ENCODE measurements at places on chromosomes 16 and 17.

DNA sequence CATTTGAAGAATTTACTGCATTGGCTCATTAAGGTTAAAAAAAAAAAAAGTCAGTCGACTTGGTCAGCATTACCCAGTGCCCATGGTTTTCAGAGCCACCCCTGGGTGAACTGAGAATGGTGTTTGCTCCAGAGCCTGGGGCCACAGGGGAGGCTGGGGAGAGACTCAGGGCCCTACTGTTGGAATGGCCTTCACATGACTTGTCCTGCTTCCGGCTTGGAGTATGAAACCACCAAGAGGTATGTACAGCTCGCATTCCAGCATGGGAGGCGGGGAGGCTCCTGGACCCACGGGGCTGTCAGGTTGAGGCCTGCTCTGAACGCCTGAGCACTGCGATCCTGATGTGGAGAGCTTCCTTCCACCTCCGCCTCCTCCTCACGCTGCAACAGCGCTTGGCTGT lies 36.8 kb downstream of the MSI2 start:
- no peak for DNase-seq

- DNase-seq = peak; percentile 69
These were observed 22.1 kb downstream of the TRIM25 start for GRCh38 chr17:56891751-56892150.

DNA sequence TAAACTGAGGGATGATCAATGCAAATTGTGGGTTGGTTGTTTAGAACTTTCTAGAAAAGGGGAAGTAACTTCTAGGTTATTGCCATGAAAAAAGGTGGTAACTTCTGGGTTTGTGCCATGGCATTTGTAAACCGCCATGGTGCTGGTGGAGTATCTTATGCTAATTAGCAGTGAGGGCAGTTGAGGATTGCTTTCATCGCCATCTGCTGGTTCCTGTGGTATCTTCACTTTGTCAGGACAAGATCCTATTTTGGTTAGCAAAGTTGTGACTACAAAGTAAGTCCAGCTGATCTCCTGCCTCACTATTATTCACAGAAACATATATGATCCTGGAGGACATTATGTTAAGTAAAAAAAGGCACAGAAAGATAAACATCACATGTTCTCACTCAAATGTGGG lies 1332.3 kb downstream of the CDH11 start:
- no peak for DNase-seq

GRCh38 chr17:65054602-65055001 lies 1.9 kb downstream of the GNA13 start:
- DNase-seq = no peak

GRCh38 chr16:82864332-82865040 lies 237.7 kb downstream of the CDH13 start:
- no peak for DNase-seq

DNA sequence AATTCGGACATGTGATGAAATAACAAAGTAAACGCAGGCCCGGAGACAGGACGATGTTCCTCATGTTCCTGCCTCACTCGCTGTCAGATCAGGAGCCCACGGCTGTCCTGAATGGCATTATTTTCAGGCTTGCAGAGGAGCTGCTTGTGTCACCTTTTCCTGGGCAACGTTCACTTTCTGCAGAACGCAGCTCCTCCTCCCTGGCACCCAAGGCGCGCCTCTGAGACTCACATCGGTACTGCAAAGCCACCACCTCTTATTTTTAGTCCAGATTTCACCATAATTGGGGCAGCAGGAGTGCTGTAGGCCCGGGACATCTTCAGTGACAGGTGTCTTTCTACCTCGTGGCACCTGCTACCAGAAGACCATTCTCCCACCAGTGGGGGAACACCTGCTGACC lies 8.0 kb upstream of the C16orf96 start:
- DNase-seq = no peak

DNA sequence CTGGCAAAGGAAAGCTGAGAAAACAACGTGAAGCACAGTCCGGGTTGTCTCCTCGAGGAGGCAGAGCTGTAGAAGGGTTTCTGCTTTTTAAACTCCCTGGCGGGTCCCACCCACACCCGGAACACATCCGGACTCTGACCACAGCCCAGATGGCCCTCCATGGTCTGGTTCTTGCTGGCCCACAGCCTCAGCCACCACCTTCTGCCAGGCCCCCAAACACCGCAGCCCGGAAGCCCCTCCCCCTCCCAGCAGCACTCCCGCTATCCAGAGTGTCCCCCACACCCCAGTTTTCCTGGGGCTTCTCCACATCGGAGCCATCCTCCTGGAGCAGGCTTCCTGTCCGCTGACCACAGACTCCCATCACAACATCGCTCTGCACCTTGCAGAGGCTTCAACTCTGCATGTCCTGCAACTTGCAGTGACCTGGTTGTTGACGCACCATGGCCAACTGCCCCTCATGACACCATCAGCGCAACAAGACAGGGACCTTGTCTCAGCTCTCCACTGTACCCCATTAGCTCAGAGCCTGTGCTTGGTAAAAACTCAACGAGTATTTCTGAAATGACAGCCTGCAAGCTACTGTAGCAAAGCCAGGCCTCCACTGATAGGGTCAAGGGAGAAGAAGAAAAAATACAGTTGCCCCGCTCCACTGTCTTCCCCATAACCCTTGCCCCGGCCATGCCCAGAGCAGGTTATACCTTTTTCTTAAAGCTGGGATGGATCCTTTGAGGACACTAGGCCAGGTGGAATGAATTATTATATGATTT lies 129.8 kb downstream of the C16orf78 start:
- no peak for DNase-seq

- peak; percentile 57 for DNase-seq
These were observed 27.3 kb downstream of the SLFN11 start for GRCh38 chr17:35345926-35346771.

GRCh38 chr17:82043507-82043906 lies 6.0 kb upstream of the DCXR start:
- DNase-seq = no peak

DNA sequence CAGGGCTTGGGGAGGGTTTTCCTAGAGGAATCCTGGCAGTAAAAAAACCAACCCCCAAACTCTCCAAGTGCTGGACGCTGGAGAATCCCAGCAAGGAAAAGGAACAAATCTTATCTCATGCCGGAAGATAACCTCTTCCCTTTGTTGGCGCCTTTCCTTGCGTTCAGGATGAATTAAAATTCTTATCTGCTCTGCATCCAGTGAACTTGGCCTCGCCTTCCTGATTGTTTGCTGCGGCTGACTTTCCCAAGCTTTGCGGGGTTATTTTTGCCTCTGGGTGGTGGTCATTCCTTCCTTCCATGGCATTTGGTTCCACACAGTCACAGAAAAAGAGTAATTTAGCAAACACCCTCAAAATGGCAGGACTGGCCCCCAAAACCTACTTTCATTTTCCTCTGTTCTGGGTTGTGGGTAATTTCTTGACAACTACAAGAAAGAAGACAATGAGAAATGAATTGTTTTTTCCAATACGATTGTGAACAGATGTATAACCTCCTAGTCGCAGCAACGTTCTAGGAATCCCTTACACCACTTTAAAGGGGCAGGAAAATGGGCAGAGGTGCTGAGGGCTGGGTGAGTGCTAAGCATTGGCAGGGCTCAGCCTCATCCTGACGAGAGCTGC lies 77.8 kb downstream of the MRC2 start:
- DNase-seq = no peak

GRCh38 chr17:81891303-81891552 lies 158 bp downstream of the ALYREF start:
- DNase-seq = no peak

- peak; percentile 43 for DNase-seq
These were observed 46.8 kb downstream of the HIC1 start for GRCh38 chr17:2101448-2102257.

DNA sequence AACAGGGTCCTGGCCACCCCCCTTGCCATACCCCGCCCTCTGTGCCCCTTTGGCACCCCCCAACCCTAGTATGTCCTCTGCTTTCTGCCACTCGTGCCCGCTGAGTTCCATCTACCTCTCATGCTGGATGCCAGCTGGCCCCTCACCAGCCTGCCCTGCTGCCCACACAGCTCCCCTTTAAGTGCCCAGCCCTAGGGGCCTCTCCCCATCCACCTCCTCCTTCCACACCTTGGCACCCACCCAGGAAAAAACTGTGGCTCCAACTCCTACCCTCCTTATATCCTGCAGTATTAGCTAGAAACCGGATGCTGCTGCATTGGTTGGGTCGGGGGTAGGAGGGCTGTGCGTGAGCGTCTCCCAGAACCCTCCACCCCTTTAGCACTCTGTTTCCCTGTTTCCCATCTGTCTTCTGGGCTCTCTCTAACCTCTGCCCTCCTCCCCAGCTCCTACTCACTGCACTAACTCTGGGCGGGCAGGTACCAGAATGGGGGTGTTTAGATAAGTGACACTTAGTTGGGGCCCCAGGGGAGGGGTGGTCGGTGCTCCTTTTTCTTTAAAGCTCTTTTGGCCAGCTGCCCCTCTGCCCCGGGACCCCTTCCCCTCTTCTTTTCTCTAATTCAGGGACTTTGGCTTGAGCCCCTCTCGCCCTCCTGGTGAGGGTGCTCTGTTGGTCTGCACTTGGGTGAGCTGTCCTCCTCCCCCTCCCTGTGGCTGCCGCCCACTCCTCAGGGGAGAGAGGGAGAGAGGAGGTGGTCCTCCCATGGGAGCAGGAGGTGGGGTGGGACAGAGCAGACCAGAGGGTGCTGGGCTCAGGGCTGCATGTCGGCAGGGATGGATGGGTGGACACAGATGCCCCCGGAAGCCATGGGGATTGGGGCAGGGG lies 9.9 kb downstream of the NR1D1 start:
- DNase-seq = no peak

DNA sequence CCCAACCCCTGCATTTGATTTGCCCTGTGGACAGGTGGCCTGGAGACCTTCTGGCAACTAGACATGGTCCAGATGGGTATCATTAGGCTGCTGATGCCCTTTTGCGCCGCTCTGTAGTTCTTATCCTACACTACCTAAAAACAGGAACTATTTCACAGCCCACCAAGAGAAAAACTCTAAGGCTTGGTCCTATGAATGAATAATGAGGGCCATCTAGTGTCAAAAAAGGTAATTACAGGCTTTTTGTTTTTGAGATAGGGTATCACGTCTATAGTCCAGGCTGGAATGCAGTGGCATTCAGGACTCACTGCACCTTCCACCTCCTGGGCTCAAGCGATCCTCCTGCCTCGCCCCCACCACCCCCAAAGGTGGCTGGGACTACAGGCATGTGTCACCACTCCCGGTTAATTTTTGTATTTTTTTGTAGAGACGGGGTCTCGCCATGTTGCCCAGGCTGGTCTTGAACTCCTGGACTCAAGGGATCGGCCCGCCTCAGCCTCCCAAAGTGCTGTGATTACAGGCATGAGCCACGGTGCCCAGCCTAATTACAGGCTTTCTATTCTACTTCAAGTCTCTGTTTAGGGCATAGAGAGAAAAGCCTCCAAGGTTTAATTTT lies 20.9 kb downstream of the COIL start:
- DNase-seq = no peak

- peak; percentile 62 for DNase-seq
These were observed 25.8 kb downstream of the SRCIN1 start for GRCh38 chr17:38579934-38580333.

- DNase-seq = no peak
These were observed 31.9 kb downstream of the CMC2 start for GRCh38 chr16:80974649-80975376.

- DNase-seq = no peak
These were observed 76.7 kb downstream of the CCT6B start for GRCh38 chr17:34884597-34884996.

DNA sequence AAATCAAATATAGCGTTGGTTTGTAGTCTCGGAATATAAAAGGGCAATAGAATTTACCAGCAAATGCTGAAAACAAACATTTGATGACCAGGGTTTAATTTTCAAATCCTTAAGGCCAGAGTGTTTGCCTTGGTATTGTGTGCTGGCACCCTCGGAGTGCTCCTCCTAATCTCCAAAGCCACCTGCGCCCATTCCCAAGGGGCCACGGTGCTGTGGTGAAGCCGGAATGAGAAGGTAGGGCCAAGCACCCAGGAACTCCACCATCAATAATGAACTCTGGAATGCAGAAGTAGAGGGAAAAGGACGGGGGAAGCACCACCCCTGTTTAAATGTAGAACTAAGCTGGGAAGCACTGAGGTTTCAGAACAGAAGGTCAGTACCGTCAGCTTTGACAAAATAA lies 51.9 kb downstream of the COG7 start:
- no peak for DNase-seq

DNA sequence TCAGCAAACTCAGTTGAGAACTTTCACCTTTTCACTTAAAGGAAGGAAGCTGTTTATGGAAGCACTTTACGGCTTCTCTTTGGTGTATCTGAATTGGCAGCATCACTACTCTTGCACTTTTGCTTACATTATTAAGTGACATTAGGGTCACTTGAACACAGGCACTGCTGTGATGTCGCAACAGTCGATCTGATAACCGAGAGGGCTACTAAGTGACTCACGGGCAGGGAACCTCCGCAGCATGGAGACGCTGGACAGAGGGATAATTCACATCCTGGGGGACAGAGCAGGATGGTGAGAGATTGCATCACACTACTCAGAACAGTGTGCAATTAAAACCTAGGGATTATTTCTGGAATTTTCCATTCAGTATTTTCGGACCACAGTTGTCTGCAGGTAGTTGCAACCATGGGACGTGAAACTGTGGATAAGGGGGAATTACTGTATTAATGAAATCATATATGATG lies 56.5 kb downstream of the DNAH2 start:
- DNase-seq = no peak

DNA sequence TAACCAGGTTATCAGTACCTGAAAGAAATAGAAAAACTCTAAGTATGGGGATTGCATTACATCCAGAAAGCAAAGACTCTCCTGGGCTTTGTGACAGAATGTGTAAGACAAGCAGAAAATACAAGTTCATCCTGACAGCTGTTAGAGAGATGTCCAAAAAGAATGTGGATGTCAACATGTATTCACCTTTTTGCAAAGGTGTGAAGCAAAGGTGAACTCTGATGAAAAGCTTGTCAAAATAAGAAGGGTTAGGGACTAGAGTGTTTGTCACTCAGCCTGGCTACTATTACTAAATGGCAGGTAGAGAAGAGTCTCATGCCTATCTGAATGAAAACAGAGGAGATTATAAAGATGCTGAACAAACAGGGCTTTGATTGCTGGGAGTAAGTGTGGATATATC lies 527.6 kb upstream of the CA10 start:
- DNase-seq = no peak

DNA sequence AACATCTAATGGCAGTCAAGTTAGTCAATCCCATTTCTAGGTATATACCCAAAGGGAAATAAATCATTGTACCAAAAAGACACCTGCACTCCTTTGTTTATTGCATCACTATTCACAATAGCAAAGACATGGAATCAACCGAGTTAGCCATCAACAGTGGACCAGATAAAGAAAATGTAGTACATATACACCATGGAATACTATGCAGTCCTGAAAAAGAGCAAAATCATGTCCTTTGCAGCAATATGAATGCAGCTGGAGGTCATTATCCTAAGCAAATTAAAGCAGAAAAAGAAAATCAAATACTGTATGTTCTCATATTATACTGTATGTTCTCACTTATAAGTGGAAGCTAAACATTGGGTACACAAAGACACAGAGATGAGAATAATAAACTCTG lies 204.0 kb downstream of the KCNJ2 start:
- no peak for DNase-seq

DNA sequence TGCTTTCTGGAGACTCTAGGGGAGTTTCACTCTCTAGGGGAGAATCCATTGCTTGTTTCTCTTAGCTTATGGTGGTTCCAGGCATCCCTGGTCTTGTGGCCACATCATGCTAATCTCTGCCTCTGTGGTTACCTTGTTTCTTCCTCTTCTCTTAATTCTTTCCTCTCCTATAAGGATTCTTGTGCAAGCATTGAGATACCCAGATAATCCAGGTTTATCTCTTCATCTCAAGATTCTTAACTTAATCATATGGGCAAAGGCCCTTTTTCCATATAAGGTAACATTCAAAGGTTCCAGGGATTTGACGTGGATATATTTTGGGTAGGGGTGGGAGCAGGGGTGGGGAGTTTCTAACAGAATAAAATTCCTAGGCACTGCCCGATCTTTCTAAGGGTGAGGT lies 32.6 kb downstream of the FAM20A start:
- no peak for DNase-seq
